ENCODE measurements at places on chromosomes 2 and 18.

DNA sequence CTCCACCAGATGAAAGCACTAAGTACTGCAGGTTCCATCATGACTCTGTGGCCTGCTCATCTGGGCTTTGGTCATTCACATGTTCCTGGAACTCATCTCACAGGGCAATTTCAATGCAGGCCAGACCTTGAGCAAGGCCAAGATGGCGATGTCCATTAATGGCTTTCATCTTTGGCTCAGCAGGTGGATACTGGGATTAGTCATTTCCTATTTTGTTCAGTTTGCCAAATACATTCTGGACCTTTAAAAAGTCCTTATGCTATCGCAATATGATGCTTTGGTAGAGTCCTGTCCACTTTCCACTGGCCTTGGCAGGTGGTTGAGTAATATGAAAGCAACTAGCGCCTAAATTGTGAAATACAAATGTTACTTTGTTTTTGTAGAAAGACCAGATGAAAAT is 170.1 kb upstream of the REV1 start:
- no peak for DNase-seq

DNA sequence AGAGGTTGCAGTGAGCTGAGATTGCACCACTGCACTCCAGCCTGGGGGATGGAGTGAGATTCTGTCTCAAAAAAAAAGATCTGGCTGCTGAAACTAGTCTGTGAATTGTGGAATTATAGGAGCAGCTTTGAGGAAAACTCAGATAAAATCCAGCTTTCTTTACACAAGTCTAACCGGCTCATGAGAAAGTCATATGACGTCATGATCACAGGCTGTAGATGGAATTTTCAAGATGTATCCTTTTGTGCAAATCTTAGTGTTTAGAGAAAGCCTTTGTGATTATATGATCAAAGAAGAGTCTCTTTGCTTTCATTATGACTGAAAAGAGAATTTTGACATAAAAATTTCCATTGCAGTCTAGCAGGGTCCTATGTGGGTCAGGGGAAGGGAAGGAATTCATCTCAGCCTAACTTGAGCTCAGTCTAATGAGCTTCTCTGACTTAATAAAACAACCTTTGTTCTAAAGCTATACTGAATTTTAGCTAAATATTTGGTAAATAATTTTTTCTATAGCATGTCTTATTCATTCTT is 90.2 kb upstream of the NCK2 start:
- no peak for DNase-seq

DNA sequence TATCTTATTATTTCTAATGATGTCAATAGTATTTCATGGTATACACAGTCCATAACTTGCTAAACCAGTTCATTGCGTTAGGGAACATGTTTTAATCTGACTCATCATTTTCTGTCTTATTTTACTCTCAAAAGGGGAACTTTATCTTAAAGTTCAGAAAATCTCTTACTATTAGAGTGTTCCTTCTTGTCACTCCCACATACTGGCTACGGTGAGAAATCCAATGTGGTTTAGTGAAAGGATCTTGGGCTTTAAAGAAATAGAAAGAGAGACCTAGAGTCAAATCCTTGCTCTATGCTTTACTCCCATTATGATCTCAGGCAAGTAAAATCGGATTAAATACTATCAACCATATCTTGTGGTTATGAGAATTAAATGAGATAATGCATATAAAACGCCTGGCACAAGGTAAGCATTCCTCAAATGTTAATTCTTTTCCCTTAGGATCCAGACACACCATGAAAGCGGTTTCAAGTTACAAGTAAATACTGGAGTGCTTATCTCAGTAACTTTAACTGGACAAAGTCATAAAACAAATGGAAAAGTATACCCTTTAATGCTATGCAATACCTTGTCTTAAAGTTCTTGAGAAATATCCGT is 576.0 kb downstream of the ARHGAP15 start:
- no peak for DNase-seq

GRCh38 chr2:11388262-11389051 is 44.0 kb upstream of the ROCK2 start:
- no peak for DNase-seq

DNA sequence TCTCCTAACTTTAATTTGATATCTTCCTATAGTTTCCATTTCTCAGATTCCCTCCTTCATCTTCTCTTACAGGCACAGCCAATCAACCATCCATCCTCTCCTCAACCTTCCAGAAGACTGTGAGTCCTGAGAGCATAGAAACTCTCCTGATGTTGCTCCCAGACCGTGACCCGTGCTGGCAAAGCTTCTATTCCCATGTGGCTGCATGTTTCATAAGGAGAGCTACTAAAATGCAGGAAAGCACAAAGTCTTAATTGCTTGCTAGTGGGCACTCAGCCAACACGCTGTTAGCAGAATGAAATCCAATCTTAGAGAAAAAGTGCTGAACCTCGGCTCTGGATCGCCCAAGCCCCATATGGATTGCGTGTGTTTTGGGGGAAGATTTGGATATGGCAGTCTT is 1244.7 kb upstream of the ZEB2 start:
- DNase-seq: no peak

DNA sequence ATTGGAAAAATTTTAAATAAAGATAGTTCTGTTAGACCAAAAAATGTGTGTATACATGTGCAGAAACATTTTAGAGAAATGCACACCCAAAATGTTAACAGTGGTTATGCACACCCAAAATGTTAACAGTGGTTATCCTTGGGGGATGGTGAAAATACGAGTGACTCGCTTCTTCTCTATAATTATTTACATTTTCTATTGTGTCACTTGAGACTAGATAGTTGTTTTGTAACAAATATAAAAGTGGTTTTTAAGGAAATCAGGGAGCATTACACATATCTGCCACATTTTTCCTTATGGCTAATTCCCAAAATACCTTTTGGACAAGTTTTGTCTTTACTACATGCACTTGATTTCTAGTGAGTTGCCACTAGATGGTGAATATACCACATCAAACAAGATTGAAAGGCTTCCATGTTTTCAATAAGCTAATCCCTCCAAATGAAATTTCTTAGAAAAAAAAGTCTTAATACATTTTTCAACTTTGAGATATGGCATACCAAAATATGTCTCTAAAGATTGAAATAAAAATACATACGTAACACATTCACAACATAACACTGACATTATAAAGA is 9.0 kb upstream of the HIBCH start:
- no peak for DNase-seq

DNA sequence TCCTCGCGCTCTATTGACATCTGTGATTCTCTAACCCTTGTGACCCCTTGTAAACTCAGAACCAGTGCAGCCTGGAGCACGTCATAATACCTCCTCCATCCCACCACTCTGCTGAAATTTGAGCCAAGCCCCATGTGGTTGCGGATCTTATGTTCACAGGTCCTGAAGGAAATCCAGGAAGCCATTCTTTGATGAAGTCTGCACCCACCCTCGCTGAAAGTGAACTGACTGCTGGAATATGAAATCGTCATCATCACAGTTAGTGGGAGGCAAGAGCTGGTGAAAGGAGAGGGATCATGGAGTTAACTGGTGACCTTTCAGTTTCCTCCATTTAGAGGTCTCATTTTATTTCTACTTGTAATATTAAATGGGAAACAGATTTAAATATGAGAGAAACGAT is 21.6 kb downstream of the ZEB2 start:
- DNase-seq: no peak

GRCh38 chr2:41847744-41848441 is 199.9 kb upstream of the PKDCC start:
- no peak for DNase-seq

DNA sequence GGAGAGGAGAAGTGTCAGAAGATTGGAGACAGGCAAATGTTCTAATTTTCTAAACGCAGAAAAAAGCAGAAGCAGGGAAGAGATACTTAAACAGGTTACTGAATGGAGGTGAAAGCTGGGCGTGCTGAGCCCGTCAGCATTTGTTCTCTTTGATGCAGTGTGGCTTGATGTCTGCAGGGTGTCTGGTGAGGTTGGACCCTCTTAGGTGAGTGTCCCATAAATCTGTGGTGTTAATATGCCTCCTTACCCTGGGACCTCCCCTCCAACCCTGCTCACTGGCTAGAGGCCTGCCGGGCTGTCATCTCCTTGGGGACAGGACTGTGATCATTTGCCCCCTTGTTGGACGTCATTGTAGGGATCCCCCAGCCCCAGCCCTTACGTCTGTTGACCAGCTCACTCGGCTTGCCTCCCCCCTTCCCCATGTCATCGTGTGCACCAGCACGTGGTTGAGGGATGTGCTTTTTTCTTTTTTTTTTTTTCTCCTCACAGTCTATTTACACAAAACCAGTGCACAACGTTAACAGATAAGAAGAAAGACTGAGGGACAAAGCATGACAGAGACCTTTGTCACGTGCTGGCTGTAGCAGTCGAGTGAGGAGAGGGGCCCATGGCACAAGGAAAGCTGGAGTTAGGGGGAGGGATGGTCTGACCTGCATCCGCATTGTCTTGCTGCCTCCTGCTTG is 56.4 kb downstream of the NCK2 start:
- no peak for DNase-seq

- no peak for DNase-seq
Observed at GRCh38 chr2:8737571-8738175, 55.8 kb downstream of the ID2 start.

GRCh38 chr2:33312355-33312754 is 164.1 kb upstream of the RASGRP3 start:
- no peak for DNase-seq

- DNase-seq: no peak
Observed at GRCh38 chr2:138548796-138549195, 47.2 kb downstream of the SPOPL start.

DNA sequence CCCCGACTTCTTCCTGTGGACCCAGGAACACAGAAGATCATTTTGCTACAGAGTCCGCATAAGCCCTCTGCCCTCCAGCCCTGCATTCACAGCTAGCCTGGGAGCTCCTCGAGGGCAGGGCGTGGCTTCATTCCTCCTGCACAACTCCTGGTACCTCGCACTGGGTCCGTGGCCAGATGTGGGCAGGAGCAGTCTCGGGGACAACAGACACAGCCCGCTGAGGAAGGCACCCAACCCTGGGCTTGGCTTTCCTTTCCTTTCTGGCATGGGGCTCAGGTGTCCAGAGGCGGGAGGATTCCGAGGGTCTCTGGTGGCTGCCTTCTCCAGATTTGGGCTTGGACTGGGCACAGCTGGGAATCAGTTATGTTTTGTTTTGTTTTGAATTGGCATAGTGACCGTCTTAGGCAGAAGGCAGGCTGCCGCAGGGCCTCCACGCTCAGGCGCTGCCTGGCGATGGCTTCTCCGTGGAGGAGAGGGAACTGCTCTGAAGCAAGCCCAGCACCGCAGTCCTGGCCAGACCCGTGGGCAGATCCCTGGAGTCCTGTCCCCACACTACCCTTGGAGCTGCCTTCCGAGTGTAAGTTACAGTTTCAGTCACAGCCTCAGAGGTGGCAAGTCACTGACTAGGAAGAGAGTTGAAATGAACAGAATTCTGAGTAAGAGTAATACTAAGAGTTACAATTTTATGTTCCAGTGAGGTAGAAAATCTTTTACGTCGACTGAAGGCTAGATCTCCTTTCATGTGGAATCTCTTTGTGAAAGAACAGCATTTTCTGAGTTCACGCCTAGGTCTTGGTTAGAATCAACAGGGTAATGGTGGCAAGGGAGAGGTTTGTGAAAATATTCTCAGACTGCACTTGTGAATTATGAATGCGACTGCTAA is 47.9 kb downstream of the LDLRAD4 start:
- no peak for DNase-seq

GRCh38 chr2:13616059-13616458 is 899.3 kb downstream of the TRIB2 start:
- DNase-seq: no peak

DNA sequence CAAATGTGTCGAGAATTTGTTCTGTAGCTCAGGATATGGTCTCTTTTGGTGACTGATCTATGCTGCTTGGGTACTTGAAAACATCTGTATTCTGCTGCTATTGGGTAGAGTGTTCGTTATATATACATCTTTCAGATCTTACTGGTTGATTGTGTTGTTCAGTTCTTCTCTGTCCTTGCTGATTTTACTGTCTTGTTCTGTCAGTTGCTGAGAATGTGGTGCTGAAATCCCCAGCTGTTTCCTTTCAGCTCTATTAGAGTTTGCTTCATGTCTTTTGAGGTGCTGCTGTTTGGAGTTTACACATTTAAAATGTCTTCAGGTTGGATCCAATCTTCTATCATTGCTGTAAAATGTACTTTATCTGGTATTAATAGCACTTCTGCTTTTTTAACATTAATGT is 12.9 kb downstream of the BCL2L11 start:
- no peak for DNase-seq

GRCh38 chr18:63312737-63313395 is 6.7 kb downstream of the BCL2 start:
- DNase-seq: no peak

GRCh38 chr18:35507192-35507591 is 9.4 kb upstream of the INO80C start:
- no peak for DNase-seq

DNA sequence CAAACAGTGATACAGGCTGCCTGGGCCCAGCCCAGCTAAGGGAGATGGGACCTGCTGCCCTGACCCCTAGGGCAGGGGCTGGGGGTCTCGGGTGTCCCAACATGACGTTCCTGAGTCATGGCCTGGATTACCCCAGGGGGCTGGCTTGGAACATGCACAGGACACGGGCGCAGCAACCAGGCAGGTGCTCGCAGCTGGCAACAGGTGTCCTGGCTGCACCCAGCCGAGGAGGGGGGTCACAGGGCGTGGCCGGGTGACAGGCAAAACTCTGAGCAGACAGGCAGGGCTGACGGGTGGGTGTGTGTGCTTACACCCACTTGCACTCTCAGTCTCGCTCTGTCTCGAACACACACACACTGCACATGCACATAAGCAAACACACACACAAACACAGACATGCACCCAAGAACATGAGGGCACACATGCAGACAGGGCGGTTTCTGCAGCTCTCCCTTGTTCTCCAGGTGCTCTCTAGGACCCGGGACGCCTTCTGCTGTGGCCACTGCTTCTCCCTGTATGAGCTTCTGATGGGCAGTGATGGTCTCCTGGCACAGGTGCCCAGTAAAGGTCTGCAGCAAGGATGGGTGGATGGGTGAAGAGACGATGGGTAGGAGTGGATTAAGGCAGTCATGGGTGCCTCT is 33.7 kb upstream of the TAF1B start:
- no peak for DNase-seq

DNA sequence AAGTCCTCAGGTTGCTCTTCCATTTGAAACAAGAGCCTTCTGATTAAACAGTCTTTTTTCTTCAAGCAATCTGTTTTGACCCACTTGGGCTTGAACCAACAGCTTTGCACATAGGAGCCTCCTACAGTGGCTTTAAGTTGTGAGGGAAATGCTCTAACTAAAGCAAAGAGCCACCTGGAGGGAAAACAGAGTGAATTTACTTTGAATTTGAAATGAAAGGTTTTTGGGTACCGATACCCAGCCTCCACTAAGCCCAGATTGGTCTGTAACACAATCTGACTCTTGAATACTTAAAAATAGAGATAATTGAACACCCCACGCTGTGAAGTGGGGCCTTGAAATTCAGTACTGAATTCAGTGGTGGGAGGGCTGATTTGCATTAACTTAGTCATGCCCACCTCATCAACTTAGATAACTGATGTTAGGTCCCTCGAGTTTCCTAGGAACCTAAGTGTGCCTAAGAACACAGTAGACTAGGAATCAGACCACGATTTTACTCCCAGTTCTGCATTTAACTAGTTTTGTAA is 56.3 kb upstream of the ACVR1C start:
- DNase-seq: no peak

Measured in hepatic stellate cell (primary cell).